Panc1 (cell line): ENCODE measurements at places on chromosomes 4 and X.

GRCh38 chr4:27018076-27018475, 157.4 kb downstream of the STIM2 start:
- DNase-seq: no peak

DNA sequence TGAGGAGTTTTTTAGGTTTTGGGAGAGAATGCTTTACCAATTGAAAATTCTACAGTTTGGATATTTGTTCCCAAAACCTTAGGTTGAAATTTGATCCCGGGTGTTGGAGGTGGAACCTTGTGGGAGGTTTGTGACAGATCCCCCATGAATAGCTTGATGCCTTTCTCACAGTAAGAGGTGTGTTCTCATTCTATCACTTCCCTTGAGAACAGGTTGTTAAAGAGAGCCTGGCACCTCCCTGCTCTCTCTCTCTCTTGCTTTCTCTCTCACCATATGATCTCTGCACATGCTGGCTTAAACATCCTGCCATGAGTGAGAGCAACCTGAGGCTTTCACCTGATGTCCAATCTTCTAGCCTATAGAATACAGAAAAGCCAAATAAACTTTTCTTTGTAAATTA, 1475.5 kb upstream of the AGA start:
- DNase-seq: no peak

GRCh38 chr4:14233126-14233525, 605.6 kb upstream of the BOD1L1 start:
- DNase-seq: no peak

GRCh38 chr4:30536231-30536630, 183.9 kb upstream of the PCDH7 start:
- DNase-seq: no peak

DNA sequence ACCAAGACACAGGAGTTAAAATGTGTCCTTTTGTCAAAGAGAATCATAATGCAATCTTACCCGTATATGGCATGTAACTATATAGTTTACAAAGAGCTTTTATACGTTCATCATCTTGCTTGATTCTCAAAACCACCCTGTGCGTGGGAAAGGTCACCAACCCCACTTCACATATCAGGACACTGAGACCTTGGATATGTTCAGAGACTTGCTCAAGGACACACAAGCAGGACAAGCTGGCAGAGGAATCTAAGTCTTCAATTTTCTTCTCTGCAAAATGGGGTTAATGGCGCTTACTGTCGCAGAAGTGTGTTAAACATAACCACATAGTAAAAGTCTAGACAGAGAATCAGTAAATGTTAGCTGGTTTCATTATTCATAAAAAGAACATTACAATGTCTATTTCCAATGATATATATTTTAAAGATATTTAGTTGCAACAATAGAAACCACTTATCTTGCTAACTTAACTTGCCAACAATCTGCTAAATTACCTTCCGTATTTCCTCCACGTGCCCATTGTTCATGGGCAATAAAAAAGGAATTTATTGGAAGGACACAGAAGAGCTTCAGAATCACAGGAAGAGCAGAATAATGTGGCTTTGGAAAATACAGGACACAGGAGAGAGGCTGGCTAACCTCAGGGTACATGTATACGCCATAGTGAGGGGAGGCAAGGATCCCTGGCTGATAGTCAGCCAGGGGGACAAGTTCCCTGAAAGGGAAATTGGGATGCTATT, 64.6 kb upstream of the TAPT1 start:
- no peak for DNase-seq

- no peak for DNase-seq
Measured at GRCh38 chrX:70979136-70979762, 48.4 kb upstream of the SLC7A3 start.

DNA sequence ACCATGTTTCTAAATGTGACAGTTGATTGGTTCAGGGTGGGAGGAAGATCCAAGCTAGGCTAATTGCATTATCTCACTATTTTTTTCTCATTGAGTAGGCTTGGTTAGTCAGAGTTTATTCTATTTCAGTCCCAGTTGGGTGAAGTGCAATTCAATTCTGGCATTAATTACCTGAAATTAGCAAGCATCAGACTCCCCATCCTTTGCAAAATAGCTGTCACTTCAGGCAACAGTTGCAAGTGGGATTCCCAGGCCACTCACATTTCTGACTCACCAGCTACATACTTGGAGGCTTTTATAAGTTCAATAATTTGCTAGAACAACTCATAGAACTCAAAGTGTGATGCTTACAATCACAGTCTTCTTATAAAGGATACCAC, 155.8 kb upstream of the HAND2 start:
- no peak for DNase-seq

DNA sequence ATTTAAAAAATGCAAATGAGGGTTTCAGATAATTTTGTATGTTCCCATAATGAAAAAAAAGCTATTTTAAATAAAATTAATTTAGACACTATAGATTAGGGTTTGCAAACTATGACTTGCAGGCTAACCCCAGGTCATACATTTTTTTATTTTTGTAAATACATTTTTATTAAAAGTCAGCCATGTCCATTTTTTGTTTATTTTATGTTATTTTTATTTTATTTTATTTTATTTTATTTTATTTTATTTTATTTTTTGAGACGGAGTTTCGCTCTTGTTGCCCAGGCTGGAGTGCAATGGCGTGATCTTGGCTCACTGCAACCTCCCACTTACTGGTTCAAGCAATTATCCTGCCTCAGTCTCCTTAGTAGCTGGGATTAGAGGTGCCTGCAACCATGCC, 460.6 kb downstream of the IL15 start:
- DNase-seq: no peak

DNA sequence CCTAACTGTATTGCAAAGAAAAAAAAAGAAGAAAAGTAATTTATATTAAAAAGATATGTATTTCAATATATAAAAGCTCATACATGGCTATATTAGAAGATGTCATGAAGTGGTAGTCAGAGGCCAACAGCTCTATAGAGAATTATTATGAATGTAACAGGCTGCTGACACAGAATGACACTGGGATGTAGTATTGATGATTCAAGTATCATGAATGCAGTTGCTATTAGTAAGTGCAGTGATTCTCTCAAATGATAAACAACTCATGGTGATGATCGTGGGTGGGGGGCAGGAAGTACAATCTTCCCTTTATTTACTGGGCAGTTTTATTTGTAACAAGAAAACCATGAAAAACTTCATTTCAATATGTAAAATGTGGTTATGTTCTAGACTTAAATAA, 124.6 kb downstream of the COL4A6 start:
- no peak for DNase-seq

GRCh38 chr4:186942758-186943377, 219.2 kb upstream of the FAT1 start:
- no peak for DNase-seq

GRCh38 chr4:189021831-189022230, 882.6 kb downstream of the TRIML1 start:
- no peak for DNase-seq

DNA sequence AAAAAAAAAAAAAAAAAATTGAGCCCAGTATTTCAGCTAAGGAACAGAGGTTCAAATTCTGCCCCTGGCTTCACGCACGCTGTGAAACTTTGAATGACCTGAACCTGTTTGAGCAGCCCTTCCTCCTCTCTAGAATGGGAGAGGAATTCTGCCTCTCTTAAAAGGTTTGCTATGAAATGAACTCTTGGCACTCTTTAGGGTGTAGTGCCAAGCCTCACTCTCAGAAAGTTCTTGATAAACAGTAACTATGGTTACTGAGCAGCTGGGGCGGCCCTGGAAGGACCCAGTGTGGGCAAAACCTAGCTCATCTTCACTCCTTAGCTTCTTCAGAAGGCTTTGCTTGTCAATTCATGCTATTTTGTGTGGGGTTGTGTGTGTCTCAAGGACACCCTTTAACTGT, 73.7 kb downstream of the GEMIN8 start:
- DNase-seq: no peak

GRCh38 chr4:41476310-41476885, 61.6 kb upstream of the LIMCH1 start:
- no peak for DNase-seq

- no peak for DNase-seq
Measured at GRCh38 chr4:173564461-173564860, 34.4 kb upstream of the HAND2 start.

- DNase-seq: no peak
Measured at GRCh38 chr4:147480891-147481576, at the start of gene EDNRA. EDNRA (plus strand) TSS chr4:147481097; CDS start chr4:147485682, 4,585 bp downstream.
